Stimulated activated CD4-positive, alpha-beta T cell treated with anti-CD3 and anti-CD28 coated beads, Interleukin-1b, Interleukin-23, amount 100 ng/mL, for 1 hour (primary cell): ENCODE measurements at places on chromosomes 11 and 22.
A peak's percentile ranks its signal among the peaks of the same experiment; 100 is the strongest.

DNA sequence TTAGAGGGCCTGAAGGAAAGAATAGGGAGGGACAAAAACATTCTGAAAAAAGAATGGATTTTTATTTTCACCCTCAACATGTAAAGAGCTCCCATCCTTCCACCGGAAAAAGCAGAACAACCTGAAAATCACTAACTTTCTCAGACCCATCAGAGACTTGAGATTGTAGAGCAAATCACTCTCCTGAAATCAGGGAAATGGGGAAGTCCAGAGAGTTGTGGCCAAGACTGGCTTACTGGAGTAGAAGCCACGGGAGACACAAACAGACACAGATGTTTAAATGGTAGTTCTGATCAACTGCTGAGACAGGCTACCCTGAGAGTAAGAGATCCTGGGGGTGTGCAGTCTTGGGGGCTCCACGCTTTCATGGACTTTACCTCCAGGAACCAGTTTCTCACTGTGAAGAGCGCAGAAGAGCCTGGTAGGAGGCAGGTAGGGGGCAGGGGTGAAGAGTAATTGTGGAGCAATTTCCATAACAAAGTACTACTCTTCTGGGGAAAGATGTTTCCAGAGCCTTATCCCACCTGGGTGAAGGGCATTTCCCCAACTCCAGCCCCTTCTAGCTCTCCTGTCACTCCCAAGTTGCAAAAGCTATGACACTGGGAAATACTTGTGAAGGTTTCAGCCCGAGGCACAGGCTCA, 47.1 kb downstream of the ASCL2 start:
- DNase-seq: no peak

GRCh38 chr11:1854132-1854948, 1.5 kb downstream of the LSP1 start:
- no peak for DNase-seq

GRCh38 chr11:84536456-84536855, 1090.7 kb downstream of the DLG2 start:
- no peak for DNase-seq

GRCh38 chr11:76797341-76798201, 14.4 kb downstream of the TSKU start:
- no peak for DNase-seq

DNA sequence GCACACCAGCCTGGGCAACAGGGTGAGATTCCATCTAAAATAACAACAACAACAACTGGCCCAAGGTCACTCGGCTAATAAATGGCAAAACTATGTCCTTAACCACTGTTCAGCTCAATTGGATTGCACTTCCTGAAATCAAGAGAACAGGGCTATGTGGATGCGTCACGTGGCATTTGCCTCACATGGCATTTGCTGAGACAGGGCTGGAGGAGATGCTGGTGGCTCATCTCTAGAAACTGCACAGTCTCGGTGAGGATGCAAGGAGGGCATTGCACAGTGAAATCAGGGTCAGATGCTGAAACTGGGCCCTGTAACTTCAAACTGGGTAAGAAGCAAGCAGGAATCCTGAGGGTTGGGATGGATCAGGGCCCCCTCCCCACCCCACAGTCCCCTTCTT, 171.9 kb downstream of the BUD13 start:
- DNase-seq: no peak

DNA sequence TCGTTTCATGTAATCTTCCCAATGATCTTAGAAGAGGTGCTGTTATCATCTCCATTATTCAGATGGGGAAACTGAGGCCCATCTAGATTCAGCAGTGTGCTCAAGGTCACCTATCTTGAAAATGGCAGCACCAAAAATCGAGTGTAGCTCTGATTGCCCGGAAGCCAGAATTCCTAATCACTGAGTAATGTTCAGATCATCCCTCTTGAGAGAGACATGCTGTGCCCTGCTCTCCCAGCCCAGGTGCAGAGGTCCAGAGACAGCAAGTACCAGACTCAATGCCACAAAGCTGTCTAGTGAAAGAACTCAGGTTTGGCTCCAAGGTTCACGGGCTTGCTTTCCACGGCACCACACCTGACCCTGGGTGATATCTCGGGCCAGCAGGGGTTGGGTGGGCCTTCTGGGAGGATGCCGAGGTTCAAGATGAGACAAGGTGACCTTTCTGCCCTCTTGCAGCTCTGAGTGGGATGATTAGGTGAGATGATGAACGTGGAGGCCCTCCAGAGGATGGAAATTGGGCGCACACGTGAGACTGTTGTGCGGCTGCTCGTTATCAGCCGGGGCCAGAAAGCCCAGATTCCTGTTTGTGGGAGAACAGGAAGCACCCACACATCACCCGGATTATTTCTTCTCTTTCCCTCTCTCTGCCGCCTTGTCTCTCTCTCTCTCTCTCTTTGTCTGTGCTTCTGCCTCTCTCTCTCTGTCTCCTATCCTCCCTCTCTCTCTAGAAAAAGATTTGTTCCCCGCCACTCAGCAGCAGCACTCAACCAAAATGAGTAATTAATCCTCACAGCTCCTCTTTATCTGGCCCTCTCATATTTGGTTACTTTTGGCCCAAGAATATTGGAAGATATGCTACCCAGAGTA, 19.0 kb upstream of the RASD2 start:
- DNase-seq: no peak

GRCh38 chr11:130031945-130032344, 29.3 kb upstream of the PRDM10 start:
- no peak for DNase-seq

DNA sequence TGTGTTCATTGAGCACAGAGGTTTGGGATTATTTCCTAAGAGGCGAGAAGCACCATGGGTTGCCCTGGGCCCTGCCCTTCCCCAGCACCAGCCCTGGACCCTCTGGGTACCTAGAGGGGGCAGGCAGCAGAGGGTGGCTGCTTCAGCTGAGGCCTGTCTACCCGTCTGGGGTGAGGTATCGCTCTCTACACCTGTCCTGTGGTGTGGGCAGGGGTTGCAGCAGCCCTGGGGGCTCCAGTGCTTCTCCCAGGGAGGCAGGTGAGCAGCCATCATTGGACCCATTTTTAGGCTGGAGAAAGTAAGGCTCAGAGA, 15.6 kb downstream of the PRDM11 start:
- DNase-seq: no peak

DNA sequence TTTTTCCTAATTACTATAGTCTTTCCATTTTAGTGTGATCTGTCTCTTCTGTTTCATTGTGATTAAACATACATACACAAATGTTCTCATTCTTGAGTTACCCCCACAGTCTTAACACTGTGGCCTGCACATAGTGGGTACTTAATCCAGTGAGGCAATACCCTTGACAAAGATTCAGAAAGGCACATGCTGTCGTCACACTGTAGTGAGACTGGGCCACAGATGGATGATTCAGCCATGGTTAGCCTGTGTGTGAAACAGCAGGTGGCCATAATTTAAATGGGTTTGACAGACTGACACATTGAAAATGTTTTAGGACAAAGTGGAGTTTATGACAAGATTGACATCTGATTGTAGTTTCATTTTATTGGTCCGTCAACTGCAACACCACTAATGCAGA, 313.1 kb downstream of the C11orf87 start:
- no peak for DNase-seq

DNA sequence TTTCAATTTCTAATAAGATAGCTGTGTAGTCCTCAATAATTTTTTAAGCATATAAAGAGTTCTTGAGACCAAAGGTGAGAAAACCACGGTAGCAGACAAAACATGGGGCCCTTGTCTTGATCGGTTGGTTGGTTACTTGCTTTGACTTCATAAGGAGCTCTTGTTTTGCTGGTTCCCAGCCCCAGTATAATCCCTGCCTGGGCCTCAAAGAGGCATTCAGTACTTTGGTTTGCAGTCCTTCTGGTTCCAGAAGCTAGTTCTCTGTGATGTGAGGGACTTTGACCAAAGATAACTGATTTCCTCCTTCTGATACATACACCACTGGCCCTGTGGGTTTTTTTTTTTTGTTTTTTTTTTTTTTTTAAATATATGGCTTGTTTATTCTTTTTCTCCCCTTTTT, 17.1 kb downstream of the MARK2 start:
- DNase-seq: no peak

DNA sequence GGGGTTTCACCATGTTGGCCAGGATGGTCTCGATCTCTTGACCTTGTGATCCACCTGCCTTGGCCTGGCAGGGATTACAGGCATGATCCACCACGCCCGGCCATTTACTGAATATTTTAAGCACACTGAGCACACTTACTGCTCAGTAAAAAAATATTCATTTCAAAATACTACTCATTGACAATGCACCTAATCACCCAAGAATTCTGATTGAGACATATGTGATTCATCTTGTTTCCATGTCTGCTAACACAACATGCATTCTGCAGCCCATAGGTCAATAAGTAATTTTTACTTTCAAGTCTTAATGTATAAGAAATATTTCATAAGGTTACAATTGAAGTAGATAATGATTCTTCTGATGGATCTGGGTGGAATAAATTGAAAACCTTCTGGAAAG, 4.2 kb upstream of the OR52J3 start:
- no peak for DNase-seq

- no peak for DNase-seq
These were observed 541 bp downstream of the MICAL2 start for GRCh38 chr11:12110714-12111548.

DNA sequence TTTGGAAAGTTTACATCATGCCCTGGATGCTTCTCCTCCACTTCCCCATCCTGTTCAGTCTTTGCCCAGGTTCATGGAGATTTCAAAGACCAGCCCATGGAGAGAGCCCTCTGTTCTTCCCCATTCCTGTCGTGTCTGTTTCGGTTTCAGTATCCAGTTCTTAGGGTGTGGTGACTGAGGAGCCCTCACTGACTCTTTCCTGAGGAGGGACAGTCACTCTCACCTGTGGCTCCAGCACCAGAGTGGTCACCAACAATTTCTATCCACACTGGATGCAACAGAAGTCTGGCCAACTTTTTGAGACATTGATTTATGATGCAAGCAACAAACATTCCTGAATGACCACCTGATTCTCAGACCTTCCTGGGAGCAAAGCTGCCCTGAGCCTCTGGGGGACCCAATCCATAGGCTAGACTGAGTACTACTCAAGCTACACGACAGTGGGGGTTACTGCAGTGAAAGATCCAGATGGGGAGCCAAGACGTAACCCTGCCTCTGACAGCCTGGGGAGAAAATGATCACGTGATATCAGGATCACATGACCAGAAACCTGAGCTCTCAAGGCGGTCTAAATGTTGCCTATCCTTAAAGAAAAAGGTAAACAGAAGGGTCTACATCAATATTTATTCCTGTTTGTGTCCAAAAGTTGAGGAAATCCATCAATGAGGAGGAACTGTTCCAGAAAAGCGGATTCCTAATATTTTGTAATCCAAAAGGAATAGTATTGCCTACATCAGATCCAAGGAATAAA, 76.2 kb upstream of the VPREB1 start:
- DNase-seq: no peak

DNA sequence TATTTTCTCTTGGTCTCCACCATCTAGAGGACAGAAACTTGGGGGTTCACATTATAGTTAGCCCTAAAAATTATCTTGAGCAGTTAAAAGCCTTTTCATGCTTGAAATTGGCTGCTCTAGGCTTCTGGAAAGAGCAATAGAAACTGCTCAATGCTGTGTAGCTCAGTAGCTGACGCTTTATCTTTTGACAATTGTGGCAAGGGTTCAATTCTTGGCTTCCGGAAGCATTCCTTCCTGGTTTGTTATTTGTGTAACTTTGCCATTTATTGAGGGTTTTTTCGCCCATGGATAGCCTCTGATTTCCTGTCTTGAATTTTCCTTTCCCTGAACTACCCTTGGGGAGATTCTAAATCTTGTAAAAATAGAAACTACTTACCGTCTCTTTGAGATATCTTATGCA, 10.3 kb upstream of the OR56A1 start:
- no peak for DNase-seq

DNA sequence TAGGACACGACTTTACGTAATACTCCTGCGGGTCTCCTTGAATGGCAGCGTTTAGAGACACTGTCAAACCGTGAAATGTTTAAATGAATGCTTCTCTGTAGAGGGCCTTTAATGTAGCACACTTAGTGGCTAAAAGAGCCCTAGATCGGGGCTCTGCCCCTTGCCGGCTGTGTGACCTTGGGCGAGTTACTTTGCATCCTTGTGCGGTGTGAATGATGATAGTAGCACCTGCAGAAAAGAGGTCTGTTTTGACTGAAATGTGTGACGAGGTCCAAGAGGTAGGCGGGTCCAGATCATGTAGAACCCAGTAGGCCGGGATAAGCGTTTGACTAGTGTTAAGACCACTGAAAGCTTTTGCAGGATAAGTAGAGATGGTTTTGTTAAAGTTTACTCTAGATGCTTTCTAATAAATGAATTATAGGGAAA, 866 bp downstream of the MED17 start:
- no peak for DNase-seq

- no peak for DNase-seq
These were observed 34.3 kb upstream of the ADORA2A start for GRCh38 chr22:24393012-24393559.

GRCh38 chr11:33227578-33228261, 29.5 kb upstream of the HIPK3 start:
- DNase-seq: no peak

GRCh38 chr11:26070714-26071380, 261.1 kb upstream of the ANO3 start:
- no peak for DNase-seq

DNA sequence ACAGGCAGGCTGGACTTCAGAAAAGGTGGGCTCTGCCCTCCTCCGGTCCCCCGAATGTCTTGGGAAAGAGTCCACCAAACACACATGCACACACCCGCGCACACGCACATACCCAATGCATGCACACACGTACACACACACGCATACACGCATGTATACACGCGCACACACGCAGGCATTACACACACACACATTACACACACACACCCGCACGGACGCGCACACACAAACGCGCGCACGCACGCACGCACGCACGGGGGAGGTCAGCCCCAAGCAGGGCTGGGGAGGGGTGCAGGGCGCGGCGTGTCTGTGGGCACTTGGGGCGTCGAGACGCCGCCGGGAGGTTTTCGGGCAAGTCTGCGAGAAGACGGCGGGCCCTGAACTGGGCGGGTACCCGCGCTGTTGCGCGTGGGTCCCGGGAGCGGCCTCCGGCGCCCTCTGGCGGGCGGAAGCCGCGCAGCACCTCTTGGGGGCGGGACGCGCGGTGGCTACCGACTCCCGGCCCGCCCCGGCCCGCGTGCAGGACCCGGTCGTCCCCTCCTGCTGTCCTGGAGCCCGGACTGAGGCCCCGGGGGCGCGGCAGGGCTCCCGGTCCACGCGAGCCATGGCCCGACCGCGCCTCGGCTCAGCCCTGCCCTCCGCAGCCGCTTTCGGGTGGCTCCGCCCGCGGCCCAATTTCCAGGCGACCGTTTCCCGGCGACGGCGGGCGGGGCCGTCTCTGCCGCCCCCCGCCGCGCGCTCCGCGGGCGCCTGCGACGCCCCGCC, 3.6 kb downstream of the SEPTIN5 start:
- peak; percentile 46 for DNase-seq
